ENCODE measurements at places on chromosomes 6 and 20. TPM values are rescaled to one million over a fixed set of nuclear protein-coding genes. Genes with fewer than 3 reads are reported as not detected.

Gene RIPOR3
- total RNA-seq = not detected

Gene HLA-DRB5
- total RNA-seq = not detected

Gene MOG
- total RNA-seq = not detected

Gene TREM2
- total RNA-seq = not detected

Gene MCM8
- 4.0 TPM for total RNA-seq

Gene IPCEF1
- total RNA-seq = 4.4 TPM

Gene SS18L1
- 8.7 TPM for total RNA-seq

Gene OR2B6
- not detected for total RNA-seq

Gene MYL9
- total RNA-seq = 0.34 TPM

Gene BMP5
- not detected for total RNA-seq

Gene CD93
- total RNA-seq = 48.4 TPM

Gene MAP1LC3A
- total RNA-seq = 28.9 TPM

Gene UNC5CL
- total RNA-seq = 0.09 TPM

Gene SOX18
- total RNA-seq = 17.7 TPM

Gene BHLHE23
- not detected for total RNA-seq

Gene MLIP
- 1.5 TPM for total RNA-seq

Data from dermis lymphatic vessel endothelial cell (primary cell).